T-helper 17 cell (primary cell): ENCODE measurements at places on chromosomes 1 and 21.

DNA sequence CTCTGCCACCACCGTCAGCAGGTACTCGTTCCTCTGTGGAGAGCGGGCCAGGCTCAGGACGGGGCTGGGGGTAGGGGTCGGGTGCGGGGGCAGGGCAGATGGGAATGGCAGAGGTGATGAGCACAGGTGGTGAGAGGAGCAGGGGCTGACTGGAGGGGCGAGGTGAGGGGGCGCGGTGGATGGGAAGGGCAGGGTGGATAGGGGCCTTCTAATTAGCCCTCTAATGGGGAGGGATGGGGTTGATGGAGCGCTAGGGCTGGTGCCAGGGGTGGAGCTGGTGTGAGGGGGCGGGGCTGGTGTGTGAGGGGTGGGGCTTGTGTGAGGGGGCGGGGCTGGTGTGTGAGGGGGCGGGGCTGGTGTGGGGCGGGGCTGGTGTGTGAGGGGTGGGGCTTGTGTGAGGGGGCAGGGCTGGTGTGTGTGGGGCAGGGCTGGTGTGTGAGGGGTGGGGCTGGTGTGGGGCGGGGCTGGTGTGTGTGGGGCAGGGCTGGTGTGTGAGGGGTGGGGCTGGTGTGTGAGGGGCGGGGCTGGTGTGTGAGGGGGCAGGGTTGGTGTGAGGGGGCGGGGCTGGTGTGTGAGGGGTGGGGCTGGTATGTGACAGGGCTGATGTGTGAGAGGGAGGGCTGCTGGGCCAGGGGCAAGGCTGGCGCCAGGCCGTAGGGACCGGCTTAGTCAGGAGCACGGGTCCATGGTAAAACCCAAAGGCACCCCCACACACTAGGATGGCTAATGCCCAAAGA is 5.9 kb downstream of the KRTAP10-1 start:
- DNase-seq: no peak

DNA sequence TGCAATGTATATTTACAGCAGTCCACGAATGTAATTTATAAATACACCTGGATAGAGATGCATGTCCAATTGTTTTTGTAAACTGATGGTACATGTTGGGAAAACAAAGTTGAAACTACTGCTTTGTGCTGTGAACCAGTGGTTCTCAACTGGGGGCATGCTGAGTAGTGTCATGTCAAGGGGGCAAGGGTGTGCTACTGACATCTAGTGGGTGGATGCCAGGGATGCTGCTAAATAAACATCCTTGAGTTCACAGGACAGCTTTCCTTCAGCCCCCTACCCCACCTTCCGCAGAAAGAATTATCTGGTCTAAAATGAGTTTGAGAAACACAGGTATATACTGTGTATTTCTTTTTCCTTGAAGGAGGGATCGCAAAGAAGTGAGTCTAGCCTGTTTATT is 95.9 kb downstream of the RASAL2 start:
- DNase-seq: no peak

GRCh38 chr1:211323156-211324063 is 3.2 kb upstream of the TRAF5 start:
- peak; percentile 34 for DNase-seq

DNA sequence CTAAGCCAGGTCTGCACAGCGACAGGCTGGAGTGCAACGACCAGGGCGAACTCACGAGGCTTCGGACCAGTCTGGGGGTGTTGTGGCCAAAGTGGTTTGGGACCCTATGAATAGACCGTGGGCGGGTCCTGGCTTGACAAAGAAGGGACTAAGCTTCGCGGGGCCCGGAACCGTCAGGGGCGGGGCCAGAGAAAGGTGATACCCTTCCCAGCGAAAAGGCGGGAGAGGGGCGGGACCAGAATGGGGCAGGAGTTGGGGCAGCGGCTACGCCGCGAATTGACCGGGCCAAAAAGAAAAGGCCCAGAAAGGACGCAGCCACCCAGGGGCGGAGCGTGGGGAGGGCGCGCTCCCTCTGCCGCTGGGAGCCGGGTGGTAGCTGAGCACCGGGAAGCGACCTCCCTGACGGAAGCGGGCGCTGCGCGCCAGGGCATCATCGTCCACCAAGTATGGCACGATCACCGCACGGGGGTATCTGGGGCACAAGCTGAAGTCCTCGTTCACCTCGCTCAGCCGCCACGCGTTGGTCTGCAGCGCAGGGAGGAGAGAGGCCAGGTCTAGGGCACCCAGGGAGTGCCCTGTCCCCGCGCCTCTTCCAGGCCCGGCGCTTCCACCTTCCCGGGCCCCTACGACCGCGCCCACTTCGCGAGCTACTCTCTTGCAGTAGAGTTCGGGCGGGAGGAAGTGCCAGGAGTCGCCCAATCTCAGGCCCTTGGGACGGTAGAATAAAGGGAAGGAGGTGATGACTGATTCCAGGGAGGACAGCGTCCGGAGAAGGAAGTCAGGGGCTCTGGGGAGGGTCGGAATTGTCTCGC is 6.7 kb upstream of the FAM167B start:
- DNase-seq: peak; percentile 58

DNA sequence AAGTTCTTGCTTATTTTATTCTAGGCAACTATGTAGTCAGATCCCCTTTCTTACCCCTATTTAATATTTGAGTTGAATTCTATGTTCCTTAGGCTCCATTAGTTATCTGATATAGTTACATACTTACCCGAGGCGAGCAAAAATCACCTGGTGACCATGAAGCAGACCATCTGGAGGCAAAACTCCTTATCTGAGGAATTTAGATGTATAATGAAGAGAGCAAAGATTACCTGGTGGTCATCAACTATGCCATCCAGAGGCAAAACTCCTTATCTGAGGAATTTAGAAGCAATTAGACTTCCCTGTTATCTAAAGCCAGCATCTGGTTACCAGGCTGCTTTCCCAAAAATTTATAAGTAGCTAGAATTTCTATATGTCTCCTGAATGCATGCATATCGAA is 129.9 kb downstream of the PATJ start:
- no peak for DNase-seq
